Panc1 (cell line): ENCODE measurements at places on chromosomes 12 and 14.

DNA sequence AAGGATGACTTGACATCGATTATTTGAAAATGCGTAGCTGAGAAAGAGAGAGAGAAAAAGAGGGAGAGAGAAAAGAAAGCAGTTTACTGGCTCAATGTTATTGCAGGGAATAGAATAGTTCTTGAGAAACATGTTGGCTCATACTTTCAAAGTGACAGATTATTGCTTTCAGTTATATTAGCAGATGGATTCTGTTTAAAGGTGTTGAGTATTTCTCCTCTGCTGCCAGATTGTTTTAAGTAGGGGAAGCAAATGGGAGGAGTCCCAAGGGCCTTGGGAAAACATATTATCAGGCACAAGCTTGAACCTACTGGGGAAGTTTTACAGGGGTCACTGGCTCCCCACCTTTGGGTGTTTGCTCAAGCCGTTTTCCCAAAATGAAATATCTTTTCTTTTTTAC lies 203.8 kb upstream of the SRRM4 start:
- no peaks in the 10 kb centered on the region for H3K27me3 ChIP-seq
- no peak for DNase-seq
- no peak overlapping the region for H3K27ac ChIP-seq
- H3K4me3 ChIP-seq, result no peak overlapping the region
- H3K4me1 ChIP-seq, result no peaks in the 10 kb centered on the region

DNA sequence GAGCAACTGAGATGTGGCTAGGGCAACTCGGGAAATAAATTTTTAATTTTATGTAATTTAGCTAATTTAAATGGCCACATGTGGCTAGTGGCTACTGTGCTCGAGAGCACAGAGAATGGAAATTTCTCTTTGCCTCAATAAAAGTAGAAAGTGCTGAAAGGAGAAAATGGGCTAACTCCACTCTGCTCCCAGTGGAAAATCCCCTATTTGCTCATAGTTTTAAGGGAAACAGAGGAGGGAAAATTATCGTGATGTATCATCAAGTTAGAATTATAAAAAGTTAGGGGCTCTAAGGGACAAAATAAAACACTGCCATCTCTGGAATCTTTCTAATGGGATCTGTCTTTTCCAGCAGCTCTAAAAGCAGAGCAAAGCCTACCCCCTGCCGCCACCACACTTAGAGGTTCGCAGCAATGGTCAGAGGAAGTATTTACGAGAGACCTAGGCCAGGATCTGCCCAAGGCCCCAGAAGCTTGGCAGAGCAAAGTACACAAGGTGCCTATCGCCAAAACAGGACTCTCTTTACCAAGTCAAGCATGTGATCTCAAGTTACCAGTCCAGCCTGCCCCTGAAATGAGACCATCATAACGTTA lies 220.7 kb downstream of the PPM1H start:
- no peak for DNase-seq
- no peaks in the 10 kb centered on the region for H3K27me3 ChIP-seq
- no peaks in the 10 kb centered on the region for H3K36me3 ChIP-seq
- H3K27ac ChIP-seq, result peak overlapping the region; percentile 84
- H3K4me1 ChIP-seq, result peaks cover 59% of the 10 kb centered on the region

- peak overlapping the region; percentile 89 for H3K27ac ChIP-seq
- H3K4me3 ChIP-seq, result peak overlapping the region; percentile 75
- H3K36me3 ChIP-seq, result peaks cover 5% of the 10 kb centered on the region; the same call in 1 of the 2 replicates
- no peak for DNase-seq
These were observed 799 bp downstream of the THTPA start for GRCh38 chr14:23556700-23557440.

GRCh38 chr12:117092886-117093285 lies 6.3 kb downstream of the TESC start:
- no peak overlapping the region for H3K4me3 ChIP-seq
- no peak overlapping the region for H3K27ac ChIP-seq
- peaks cover 6% of the 10 kb centered on the region for H3K27me3 ChIP-seq
- H3K36me3 ChIP-seq, result no peaks in the 10 kb centered on the region
- no peak for DNase-seq
- H3K4me1 ChIP-seq, result no peaks in the 10 kb centered on the region

DNA sequence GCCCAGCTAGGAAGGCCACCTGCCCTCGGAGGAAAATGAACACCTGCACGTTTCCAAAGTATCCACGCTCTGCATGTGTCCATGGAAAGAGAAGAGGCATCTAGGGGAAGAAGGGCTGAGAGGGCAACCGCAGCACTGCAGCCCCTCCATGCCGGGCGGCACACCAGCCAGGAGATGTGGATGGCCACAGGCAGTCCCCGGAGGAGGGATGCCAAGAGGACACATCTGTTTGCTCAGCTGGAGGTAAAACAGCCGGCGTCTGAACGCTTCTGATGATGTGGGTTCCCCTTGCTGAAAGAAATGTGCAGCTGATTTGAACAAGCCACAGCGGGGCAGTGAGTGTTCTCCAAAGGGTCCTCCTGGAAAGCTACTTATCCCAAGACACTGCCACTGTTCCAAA lies 34.0 kb downstream of the CHGA start:
- DNase-seq, result no peak
- H3K27me3 ChIP-seq, result no peaks in the 10 kb centered on the region
- H3K4me1 ChIP-seq, result no peaks in the 10 kb centered on the region
- H3K27ac ChIP-seq, result no peak overlapping the region
- H3K4me3 ChIP-seq, result no peak overlapping the region

GRCh38 chr12:63419154-63419553 lies 249.1 kb downstream of the DPY19L2 start:
- no peak overlapping the region for H3K27ac ChIP-seq
- H3K36me3 ChIP-seq, result no peaks in the 10 kb centered on the region
- H3K4me1 ChIP-seq, result no peaks in the 10 kb centered on the region
- no peak overlapping the region for H3K4me3 ChIP-seq

- no peaks in the 10 kb centered on the region for H3K36me3 ChIP-seq
- H3K4me3 ChIP-seq, result no peak overlapping the region
- no peaks in the 10 kb centered on the region for H3K4me1 ChIP-seq
- no peaks in the 10 kb centered on the region; the same call in 1 of the 2 replicates for H3K27me3 ChIP-seq
- no peak for DNase-seq
- no peak overlapping the region for H3K27ac ChIP-seq
These were observed 54.3 kb upstream of the TMCC3 start for GRCh38 chr12:94704452-94705306.

GRCh38 chr12:24853588-24853987 lies 95.3 kb downstream of the BCAT1 start:
- H3K27ac ChIP-seq, result no peak overlapping the region
- H3K4me3 ChIP-seq, result no peak overlapping the region
- no peak for DNase-seq
- no peaks in the 10 kb centered on the region for H3K36me3 ChIP-seq
- peaks cover 8% of the 10 kb centered on the region; the same call in 1 of the 2 replicates for H3K27me3 ChIP-seq
- H3K4me1 ChIP-seq, result no peaks in the 10 kb centered on the region

DNA sequence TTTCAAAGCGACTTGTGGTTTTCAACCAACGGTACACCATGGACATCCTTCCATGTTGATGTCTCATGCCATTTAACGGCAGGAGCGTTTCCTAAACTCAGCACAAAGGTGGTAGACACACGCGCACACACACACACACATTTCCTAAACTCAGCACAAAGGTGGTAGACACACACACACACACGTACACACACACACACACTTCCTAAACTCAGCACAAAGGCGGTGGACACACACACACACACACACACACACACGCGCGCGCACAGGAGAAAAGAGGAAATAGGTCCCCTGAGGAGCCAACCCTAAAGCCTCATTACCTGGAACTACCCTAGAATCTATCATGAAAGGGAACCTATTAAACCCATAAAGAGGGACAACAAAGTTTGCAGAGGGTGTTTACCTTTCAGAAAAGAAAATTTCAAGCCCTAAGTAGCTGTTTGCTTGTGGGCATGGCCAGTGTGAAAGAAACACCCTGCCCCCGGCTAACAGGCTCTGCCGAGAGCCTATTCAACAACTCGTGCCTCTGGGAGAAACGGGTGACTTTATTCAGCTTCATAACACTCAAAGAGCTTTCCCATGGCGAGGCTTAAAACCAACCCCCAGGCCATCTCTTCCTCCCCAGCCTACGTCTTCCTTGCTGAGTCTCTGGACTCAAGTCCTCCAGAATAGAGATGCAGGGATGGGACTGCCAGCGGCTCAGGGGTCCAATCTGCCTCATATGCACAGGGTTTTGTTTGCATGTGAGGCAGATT lies 31.8 kb downstream of the SLC8B1 start:
- H3K4me3 ChIP-seq, result no peak overlapping the region
- H3K4me1 ChIP-seq, result peaks cover 8% of the 10 kb centered on the region
- H3K36me3 ChIP-seq, result no peaks in the 10 kb centered on the region
- no peak overlapping the region for H3K27ac ChIP-seq
- no peaks in the 10 kb centered on the region for H3K27me3 ChIP-seq
- DNase-seq, result no peak

DNA sequence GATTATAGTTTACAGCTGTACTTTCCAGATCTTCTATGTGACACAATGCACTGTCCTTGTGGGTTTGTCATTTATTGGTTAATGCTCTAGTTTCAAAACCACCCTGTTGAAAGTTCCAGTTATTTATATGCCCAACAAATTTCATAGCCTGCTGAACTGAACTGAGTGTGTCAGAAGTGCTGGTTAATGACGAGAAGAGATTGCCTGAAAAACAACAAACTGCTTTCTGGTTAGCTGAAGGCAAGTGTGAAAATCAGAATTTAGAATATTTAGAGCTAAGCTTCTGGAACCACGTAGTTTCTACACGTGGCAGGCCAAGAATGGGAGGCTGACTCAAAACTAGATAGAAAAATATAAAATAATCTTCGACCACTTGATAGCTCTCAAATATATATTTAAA lies 19.1 kb upstream of the RIN3 start:
- H3K27ac ChIP-seq, result no peak overlapping the region
- H3K4me1 ChIP-seq, result no peaks in the 10 kb centered on the region
- H3K36me3 ChIP-seq, result no peaks in the 10 kb centered on the region
- no peak for DNase-seq
- H3K4me3 ChIP-seq, result no peak overlapping the region

- DNase-seq, result no peak
- H3K27ac ChIP-seq, result no peak overlapping the region
- no peaks in the 10 kb centered on the region for H3K4me1 ChIP-seq
- no peak overlapping the region for H3K4me3 ChIP-seq
These were observed 59.7 kb upstream of the GPHB5 start for GRCh38 chr14:63378444-63378843.

DNA sequence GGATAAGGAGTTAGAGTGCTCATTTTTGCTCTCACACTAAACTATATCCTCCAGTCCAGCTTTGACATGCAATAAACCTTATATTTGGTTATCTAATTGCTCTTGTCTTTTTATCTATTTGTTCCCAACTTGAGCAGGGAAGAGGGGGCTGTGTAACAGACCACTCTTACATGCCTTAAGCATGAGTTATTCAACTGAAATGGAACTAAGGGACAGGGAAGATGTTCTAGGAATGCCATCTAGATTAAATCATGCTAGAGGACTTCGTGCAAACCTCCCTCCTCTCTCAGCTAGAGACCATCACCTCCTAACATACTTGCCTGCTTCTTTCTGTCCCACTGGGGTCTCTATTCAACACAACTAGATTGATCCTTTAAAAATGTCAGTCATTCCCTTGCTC lies 20.6 kb downstream of the SPX start:
- no peak overlapping the region for H3K27ac ChIP-seq
- no peak overlapping the region for H3K4me3 ChIP-seq
- H3K36me3 ChIP-seq, result no peaks in the 10 kb centered on the region
- no peak for DNase-seq

DNA sequence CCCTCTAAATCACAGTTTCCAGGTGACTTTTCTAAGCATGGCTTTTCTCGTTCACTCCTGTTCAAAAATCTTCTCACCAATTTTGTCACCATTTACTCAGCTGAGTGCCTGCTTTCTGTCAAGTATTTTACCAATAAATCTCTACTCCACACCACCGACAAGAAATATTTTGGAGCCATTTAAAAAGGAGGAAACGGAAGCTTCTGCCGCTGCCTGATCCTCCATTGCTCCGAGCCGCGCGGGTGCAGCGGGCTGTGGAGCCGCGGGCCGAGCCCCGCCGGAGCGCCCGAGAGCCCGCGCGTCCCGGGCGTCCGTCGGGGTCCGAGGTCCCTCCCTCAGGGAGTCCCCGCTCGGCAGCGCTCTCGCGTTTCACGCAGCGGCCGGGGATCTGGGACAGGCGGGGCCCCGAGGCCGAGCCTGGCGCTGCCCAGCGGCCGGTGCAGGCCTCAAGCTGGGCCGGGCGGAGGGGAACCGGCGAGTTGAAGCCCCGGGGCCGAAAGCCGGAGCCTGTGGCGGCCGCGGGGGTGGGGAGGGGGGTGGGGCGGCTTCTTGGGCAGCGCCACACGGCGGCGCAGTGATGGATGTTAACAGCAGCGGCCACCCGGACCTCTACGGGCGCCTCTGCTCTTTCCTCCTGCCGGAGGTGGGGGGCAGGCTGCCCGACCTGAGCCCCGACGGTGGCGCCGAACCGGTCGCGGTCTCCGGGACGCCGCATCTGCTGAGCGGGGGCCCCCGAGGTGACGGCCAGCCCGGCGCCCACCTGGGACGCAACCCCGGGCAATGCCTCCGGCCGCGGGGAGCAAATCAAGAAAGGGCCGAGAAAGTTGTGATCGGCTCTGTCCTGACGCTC lies 1.1 kb upstream of the HEBP1 start:
- H3K4me3 ChIP-seq, result peak overlapping the region; percentile 72
- no peaks in the 10 kb centered on the region; the same call in none of the 2 replicates for H3K4me1 ChIP-seq
- DNase-seq, result no peak
- peak overlapping the region; percentile 65 for H3K27ac ChIP-seq
- H3K36me3 ChIP-seq, result no peaks in the 10 kb centered on the region

- H3K27me3 ChIP-seq, result no peaks in the 10 kb centered on the region
- H3K27ac ChIP-seq, result no peak overlapping the region
- no peaks in the 10 kb centered on the region for H3K4me1 ChIP-seq
- no peaks in the 10 kb centered on the region for H3K36me3 ChIP-seq
These were observed 56.9 kb downstream of the GPR137C start for GRCh38 chr14:52609445-52610044.

DNA sequence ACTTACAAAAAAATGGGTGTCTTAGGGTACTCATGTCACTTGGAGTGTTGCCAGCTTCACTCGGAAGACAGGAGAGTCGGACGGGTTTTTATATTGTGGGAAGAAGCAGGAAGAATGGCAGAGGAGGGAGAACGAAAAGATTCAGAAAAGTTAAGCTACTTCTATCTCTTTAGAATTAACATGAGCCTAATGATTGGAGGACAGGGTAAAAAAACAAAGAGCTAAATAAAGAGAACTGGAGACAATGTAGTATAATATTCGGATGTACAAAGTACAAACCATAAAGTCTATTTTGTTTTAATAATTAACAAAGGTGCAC lies 43.9 kb downstream of the EFCAB11 start:
- no peaks in the 10 kb centered on the region for H3K4me1 ChIP-seq
- no peak overlapping the region for H3K27ac ChIP-seq
- no peak for DNase-seq
- no peaks in the 10 kb centered on the region for H3K27me3 ChIP-seq
- no peak overlapping the region for H3K4me3 ChIP-seq

GRCh38 chr14:65658202-65658601 lies 245.7 kb downstream of the FUT8 start:
- no peak overlapping the region for H3K27ac ChIP-seq
- DNase-seq, result no peak
- no peaks in the 10 kb centered on the region for H3K36me3 ChIP-seq

- no peak overlapping the region for H3K27ac ChIP-seq
- no peaks in the 10 kb centered on the region for H3K4me1 ChIP-seq
- DNase-seq, result no peak
- no peak overlapping the region for H3K4me3 ChIP-seq
- no peaks in the 10 kb centered on the region for H3K36me3 ChIP-seq
- H3K27me3 ChIP-seq, result no peaks in the 10 kb centered on the region
These were observed 118.0 kb upstream of the TMEM260 start for GRCh38 chr14:56461276-56462275.
